ENCODE measurements at places on chromosomes 2 and 18. TPM values are rescaled to one million over a fixed set of nuclear protein-coding genes. Genes with fewer than 3 reads are reported as not detected.

The STK36 gene
- 48.6 TPM for total RNA-seq

The ADD2 gene
- 3.5 TPM for total RNA-seq

DNA sequence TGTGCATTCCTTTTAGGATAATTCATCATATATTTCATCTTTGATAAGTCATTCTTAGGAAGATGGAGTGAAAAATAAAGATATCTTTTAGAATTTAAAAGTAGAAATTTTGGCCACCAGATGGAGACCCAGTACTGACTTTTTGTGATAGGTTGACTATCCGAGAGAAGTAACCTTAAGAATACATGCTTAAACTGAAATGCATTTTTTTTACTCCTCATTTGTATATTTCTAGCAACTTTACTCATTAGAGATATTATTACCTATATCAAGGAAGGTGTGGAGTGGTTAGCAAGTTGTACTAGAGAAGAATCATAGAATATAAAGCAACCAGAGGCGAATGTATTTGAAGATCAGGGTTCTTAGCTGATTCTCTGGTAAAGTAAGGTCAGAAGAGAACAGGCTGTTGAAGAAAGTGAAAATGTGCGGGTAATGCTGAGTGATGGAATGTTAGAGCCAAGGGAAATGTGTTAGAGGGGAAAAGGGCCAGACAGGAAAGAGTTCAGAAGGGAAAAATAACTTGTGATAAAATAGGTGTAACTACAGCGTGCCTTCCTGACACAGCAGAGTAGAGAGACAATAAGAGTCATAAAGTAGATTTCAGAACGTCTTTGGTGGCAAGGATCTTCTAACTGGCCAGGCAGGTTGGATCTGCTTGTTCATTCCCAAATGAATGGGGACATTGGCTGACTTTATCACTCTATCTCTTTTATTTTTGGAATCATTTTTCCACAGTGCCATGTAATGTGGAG is 52.3 kb downstream of the TDRD15 start:
- DNase-seq: no peak

DNA sequence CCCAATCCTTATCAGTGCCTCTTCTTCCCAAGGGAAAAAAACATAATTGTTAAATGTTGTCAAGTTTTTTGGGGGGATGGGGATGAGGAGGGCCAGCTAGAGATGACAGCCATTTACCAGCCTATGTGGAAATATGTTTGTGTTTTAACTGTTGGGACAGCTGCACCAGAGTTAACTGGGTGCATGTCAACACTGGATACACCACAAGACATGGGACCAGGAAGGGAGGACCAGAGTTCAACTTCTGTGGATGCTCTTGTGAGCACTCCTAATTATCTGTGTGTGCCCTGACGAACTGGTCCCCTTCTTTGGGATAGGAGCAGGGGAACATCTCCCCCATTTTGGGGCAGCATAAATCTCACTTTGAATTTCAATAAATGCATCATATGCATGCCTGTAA is 66.1 kb upstream of the FZD5 start:
- no peak for DNase-seq

- no peak for DNase-seq
Observed at GRCh38 chr2:134119117-134119712, 134.7 kb upstream of the MGAT5 start.

- DNase-seq: no peak
Observed at GRCh38 chr2:28505361-28505760, 9.5 kb downstream of the PLB1 start.

DNA sequence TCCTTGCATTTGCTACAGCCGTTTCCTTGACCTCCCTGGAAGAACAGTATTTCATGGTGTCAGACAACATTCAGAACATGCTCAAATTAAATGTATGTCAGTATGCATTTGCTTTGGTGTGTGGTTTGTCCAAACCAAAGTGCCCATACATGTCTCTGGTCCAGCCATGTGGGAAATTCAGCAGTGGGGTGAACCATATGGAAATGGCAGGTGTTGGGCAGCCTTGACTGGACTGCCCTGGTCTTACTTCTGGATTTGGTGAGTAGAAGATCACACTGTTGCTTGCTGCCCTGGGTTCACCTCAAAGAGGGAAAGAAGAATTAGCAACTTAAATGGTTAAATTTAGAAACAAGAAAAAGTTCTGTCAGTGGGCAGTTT is 84.5 kb downstream of the MSH2 start:
- DNase-seq: no peak

DNA sequence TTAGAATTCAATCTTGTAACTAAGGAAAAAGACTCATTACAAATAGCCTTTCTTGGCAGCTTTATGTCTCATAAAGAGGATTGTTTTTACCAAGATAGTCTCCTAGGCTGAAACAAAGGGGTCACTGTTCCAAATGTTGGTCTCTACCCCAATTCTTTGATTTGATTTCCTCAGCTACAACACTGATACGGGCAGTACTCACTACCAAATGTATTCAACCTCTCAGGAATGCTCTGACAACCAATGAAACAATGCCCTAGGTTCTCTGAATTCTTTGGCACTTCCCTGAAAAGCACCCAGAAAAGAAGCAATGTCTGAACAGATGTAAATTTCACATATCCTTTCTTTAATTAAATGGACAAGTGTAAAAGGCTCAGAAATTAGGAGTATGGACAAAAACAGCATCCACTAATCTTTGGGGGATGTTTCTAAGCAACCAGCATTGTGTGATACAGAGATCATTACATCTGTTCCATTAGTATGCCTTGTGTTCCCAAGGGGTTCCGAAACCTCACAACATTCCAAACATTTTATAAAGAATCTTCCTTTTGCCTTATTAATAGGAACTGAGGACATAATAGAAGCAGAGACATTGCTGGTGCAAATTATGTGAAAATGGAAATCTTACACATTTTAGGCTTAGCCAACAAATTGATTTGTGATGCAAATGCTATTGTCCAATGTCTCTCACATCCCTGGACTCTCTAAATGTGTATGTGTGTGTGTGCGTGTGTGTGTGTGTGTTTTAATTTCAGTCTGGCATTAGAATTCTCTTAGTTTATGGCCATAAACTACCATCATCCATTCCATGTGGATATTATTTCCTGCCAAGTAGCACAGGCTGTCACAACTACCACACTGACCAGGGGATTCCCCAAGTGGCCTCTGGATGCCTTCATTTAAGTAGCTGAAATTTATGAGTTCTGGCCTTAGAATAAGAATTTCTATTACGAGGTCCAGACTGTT is 276.0 kb downstream of the MTX2 start:
- no peak for DNase-seq

The TMEM200C gene
- 2.2 TPM for total RNA-seq

- no peak for DNase-seq
Observed at GRCh38 chr18:8139891-8140406, 469.3 kb upstream of the RAB12 start.

- no peak for DNase-seq
Observed at GRCh38 chr2:59196491-59196890, 955.4 kb upstream of the FANCL start.

- DNase-seq: no peak
Observed at GRCh38 chr2:196268025-196268424, 96.6 kb upstream of the STK17B start.

DNA sequence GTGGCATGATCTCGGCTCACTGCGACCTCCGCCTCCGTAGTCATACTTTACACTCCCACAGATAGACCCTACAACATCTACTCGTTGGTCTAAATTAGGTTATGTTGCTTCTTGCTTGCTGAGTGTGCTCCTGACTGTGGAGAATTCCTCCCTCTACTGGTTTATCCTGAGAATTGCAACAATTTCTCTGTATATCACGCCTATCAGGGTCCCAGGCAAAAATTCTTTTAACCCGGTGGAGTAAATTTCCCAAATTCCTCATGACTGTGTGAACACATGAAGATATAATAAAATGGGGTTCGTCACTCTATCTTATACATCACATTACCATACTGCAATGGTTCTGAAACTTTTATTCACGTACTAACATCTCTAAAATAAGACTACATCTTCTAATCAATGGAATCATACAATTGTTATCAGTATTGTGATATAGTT is 156.7 kb downstream of the EVA1A start:
- no peak for DNase-seq

GRCh38 chr2:168200930-168201583 is 46.3 kb downstream of the STK39 start:
- DNase-seq: no peak

The YPEL5 gene
- 106 TPM for total RNA-seq

GRCh38 chr2:174544802-174545201 is 52.8 kb downstream of the WIPF1 start:
- DNase-seq: no peak

The GNAL gene
- total RNA-seq: 6.1 TPM

The MAB21L4 gene
- total RNA-seq: 0.42 TPM

DNA sequence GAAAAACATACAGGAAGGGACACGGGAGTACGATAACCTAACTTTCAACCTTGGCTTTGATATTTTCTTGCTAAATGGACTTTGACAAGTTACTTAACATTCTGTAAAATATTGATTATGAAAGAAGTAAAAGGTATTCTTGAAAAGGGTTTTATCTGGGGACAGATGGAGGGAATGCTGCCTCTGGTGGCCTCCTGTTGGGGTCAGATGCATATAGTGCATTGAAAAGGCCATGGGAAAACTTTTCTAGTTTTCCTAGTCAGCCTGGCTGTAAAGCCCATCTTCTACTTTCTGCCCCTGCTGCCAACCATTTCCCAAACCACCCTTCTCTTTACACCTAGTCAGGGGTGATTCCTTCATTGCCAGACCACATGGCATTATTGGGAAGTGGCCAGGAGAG is 22.2 kb upstream of the MSTN start:
- DNase-seq: no peak

The MAPRE2 gene
- 21.7 TPM for total RNA-seq

The DSG3 gene
- 1.0 TPM for total RNA-seq

DNA sequence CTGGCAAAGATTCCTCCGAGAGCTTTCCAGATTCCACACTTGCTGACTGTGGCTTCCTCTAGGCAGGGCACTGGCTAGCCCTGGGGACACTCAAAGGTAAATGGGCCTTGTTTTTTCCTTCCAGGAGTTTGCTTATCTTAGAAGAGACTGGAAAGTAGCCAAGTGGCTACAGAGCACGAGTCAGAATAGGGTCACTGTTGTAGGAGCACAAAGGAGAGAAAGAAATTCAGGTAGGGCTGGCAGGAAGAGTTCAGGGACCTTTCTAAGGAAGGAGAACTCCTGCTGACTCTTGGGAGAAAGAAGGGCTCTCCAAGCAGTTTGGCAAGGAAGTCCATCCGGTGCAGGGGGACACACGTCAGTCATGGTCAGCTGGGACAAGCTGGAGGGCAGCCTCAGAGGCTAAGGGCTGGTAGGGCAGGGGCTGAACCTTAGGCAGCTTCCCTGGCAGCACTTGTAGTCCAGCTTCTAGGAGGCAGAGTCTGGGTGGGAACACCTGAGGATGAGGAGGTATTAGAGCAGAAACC is 39.5 kb downstream of the NIFK start:
- no peak for DNase-seq

DNA sequence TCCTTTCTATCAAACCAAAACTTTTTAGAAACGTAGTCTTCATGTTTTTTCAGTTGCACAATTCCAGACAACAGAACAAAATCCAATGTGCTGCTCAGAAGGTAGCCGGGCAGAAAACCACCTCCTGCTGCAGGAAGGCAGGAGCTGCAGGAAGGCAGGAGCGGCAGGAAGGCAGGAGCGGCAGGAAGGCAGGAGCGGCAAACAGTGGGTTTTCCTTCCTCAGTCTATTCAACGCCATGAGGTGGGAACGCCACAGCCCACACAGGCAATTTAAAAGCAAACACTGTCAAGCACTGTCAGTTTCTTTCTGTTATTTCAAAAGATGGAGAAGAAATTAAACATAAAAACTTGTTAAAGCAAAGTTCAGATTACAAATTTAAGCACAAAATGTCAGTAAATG is 601.2 kb upstream of the SALL3 start:
- no peak for DNase-seq

The LBX2 gene
- total RNA-seq: 0.95 TPM

GRCh38 chr2:26581991-26582842 is 58.9 kb downstream of the CIB4 start:
- no peak for DNase-seq

GRCh38 chr2:17756668-17757067 is 2.7 kb downstream of the GEN1 start:
- DNase-seq: peak; percentile 7

GRCh38 chr2:96146153-96146880 is 1.1 kb upstream of the DUSP2 start:
- DNase-seq: peak; percentile 55

The SKA1 gene
- total RNA-seq: 11.5 TPM

DNA sequence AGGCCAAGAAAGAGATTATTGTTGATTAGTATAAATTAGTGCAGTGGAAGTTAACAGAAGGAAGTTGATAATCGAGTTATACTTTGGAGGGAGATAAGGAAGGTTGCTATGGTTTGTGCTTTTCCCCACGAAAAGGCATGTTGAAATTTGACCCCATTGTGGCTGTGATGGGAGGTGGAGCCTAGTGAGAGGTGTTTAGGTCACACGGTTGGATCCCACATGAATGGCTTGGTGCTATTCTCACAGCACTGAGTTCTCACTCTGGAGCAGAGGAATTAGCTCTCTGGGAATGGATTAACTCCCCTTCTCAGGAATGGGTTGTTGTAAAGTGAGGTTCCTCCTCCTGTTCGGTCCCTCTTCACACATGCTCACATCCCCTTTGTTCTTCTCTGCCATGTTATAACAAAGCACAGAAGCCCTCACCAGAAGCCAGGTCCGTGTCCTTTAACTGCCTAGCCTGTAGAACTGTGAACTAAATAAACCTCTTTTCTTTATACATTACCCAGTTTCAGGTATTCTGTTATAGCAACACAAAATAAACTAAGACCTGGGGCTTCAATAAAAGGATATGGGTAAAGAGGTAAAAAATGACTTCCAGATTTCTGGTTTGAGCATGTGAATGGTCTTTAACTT is 21.9 kb downstream of the PIGN start:
- DNase-seq: no peak

- no peak for DNase-seq
Observed at GRCh38 chr18:45208164-45208563, 407.1 kb upstream of the SLC14A2 start.

The ANTXR1 gene
- 138 TPM for total RNA-seq

DNA sequence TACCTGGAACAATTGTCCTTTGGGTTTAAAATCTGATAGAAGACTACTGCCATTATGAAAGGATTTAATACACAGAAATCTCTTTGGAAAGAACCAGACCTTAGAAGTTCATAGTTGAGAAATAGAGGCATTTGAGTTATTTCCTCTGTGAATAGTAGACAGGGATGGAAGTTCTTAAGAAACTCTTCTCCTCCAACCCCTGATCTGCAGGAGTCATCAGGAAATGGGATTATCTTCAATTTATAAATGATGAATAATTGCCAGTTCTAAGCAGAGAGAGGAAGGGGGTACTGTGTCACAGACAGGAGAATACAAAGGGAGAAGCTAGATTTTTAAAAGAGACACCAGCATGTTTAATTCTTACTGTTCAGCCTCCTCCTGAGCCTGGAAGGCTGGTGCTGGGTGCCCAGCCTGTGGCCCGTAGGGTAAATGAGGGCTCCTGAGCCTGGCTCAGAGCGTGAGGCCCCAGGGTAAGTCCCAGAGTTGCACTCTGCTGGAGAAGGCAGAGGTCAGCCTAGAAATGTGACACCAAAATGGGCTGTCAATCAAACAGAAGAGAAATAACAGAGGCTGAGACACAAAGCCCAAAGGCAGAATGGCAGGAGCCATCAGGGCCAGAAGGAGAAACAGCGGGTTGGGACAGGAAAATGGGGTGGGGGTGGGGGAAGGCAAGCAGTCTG is 58.2 kb upstream of the PKDCC start:
- no peak for DNase-seq
